ENCODE measurements at places on chromosomes 6 and 20. TPM values are rescaled to one million over a fixed set of nuclear protein-coding genes. Genes with fewer than 3 reads are reported as not detected.

Gene LRRC73
- 0.79 TPM for total RNA-seq

Gene COL20A1
- total RNA-seq = not detected

Gene ANGPT4
- not detected for total RNA-seq

Gene IL17F
- not detected for total RNA-seq

Gene RIN2
- 42.2 TPM for total RNA-seq

Gene C20orf141
- not detected for total RNA-seq

Gene DAAM2
- total RNA-seq = 13.6 TPM

Gene MAP7
- 0.99 TPM for total RNA-seq

Gene WFDC5
- total RNA-seq = not detected

Gene CCNC
- total RNA-seq = 51.8 TPM

Gene PSORS1C1
- 0.92 TPM for total RNA-seq

Gene VSX1
- total RNA-seq = not detected

Gene WFDC2
- total RNA-seq = not detected

Gene BCAS1
- total RNA-seq = not detected

Measured in aortic smooth muscle cell (primary cell).